ENCODE measurements at places on chromosomes 16 and 17.

DNA sequence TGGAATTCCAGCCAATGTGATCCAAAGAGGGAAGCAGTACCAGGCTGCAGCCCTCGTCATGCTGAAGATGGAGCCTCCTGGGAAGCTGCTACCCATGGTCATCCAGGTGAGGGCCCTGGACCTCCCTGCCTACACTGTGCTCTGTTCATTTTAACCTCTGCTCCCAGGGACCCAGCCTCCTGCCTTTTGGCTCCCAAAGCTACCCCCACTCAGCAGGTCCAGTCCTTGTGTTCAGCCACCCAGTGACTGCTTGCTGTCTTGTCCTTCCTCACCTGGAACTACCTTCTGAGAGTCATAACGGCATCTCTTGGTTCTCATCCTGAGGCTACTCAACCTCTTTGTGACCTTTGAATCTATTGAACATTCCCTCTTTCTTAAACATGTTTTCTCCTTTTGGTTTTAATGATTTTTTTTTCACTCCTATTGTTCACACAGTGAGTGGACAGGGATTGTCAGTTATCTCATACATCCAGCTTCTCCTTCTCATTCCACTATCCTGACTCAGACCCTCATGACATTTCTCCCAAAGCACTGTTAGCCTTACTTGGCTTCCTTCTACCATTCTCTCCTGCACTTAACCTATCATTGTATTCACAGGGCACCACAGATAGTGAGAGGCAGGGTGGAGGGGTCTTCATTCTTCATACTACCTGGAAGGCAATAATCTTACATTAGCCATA is 53.3 kb downstream of the GOSR1 start:
- DNase-seq, result no peak

- no peak for DNase-seq
Observed at GRCh38 chr17:57468932-57469775, 212.8 kb downstream of the MSI2 start.

DNA sequence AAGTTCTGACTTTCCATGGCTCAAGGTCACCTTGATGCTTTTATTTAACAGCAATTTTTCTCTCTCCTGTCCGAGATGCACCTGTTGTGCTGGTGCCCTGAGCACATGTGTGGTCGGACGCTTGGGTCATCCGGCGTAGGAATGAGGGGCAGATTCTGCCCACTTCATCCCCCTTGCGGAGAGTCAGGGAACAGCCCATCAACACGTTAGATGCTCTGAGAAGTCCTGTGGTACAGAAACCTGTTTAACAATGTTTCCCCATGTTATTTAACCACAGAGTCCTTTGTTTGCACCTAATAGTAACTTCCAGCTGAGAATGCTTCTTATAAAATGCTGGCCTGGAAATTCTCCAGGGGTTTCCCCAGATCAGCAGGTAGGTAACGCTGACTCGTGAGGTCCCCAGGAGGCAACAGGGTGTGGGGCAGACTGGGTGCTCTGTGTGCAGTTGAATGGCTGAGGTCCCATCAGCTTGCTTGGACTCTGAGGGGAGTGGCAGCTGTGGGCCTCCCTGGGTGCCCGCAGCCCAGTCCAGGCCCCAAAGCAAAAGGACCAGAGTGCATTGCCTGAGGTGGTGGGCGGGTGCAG is 17.8 kb downstream of the DOC2B start:
- DNase-seq, result no peak

DNA sequence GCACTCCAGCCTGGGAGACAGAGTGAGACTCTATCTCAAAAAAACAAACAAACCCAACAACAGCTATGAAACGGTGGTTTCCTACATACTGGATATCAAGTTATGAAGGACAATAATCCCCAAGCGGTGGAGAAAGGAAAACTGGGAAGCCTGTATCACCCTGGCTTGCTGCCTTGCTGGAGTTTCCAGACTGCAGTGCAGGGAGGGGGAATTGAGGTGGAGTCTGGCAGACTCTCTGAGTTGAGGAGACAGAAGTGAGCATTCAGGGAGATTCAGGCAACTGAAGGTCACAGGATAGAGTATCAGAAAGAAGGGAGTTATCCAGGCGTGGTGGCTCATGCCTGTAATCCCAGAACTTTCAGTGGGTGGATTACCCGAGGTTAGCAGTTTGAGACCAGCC is 11.9 kb downstream of the QRICH2 start:
- no peak for DNase-seq

- DNase-seq, result no peak
Observed at GRCh38 chr17:72409405-72410002, 288.7 kb downstream of the SOX9 start.

DNA sequence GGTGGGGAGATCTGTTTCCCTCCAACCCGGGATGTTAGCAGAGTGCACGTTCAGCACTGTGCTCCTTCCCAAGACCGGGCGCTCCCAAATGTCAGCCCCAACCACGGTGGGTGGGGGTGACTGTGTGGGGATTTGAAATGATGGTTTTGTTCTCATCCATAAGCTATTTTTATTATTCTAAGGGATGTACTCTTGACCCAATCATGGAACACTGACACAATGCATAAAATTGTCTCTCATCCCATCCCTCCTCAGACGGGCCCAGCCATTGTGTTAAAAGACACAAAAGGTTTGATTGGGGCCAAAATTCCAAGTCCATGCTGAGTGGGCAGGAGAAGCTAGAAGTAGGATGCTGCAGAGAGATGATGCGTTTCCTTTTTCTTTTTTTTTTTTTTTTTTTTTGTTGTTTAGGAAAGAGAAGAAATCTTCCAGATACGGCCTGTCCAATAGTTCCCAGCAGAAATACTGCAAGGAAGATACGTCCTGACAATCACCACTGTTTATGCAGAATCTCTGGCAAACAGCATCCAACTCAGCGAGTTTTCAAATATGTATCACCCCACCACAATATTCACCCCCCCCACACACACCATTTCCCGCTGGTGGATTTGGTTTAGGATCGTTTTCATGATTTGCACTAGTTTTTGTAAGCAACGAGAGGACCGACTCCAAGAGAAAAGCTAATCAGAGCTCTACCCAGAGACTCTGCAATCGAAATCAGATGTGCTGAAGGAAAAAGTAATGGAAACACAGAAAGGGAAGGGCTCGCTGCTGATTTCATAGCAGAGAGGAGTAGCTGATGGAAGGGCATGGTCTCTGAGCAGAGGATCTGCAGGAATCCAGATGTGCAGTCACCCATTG is 163.5 kb upstream of the DYNLRB2 start:
- no peak for DNase-seq

- no peak for DNase-seq
Observed at GRCh38 chr17:80970762-80971703, 20.6 kb upstream of the CHMP6 start.

- DNase-seq, result no peak
Observed at GRCh38 chr17:66407864-66408263, 105.5 kb downstream of the PRKCA start.

- no peak for DNase-seq
Observed at GRCh38 chr16:11087691-11088073, 143.3 kb downstream of the CLEC16A start.

- DNase-seq, result no peak
Observed at GRCh38 chr17:6340708-6341107, 94.2 kb downstream of the AIPL1 start.

- DNase-seq, result no peak
Observed at GRCh38 chr16:76484020-76484419, 206.8 kb downstream of the CNTNAP4 start.

DNA sequence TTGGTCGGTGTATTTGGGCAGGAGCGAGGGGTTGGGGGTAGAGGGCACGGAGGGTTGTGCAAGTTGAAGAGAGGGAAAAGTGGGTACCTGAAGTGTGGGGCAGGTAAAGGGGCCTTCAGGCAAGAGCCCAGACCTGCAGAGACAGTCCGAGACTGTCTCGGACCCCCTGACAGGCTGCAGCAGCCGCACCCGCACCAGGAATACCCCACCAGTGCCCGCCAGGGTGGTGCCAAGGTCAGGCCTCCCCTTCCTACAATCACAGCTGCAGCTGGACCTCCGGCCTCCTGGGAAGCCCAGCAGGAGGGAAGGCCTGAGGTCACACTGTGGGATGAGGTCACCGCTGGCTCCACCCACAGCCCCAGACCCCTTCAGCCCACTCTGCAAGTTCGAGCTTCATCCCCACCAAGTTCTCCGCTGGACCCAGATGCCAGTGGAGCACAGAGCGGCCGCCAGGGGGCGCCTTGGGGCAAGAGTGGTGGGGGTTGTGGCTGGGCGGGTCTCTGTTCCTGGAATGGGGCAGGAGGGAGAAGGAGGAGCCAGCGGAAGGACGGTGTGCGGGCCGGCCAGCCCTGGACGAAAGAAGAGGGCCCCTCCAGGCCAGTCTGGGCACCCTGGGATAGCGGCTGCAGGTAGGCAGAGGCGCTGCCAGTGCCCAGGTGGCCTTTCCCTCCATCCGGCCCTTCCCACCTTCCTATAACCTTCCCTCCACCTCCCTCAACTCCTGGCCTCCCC is at the start of gene HSD3B7:
Gene HSD3B7, plus strand, starts transcription at position 539 of the 732 bp plus-strand sequence. CDS start 452 bp downstream, outside the sequence.
- peak; percentile 81 for DNase-seq

DNA sequence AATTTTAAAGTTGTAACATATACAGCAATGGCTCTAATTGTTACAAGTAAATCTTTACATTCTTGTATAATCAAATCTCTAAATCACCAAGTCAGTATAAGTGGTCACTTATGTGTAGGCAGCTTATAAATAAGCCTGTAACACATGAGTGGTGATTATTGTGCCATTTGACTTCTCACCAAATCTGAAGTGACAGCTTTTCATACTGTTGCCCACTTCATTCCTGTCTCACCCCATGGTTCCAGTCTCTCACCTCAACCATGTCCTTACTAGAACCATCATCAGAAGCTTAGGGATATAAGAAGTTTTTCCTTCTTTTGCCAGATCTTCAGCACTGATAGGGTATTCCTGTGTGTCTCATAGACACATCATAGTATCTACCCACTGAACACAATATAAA is 23.5 kb downstream of the TNRC6A start:
- DNase-seq, result no peak

GRCh38 chr16:5580296-5580695 is 482.7 kb upstream of the EEF2KMT start:
- DNase-seq, result no peak

GRCh38 chr16:83814659-83814985 is 6.8 kb downstream of the HSBP1 start:
- no peak for DNase-seq

DNA sequence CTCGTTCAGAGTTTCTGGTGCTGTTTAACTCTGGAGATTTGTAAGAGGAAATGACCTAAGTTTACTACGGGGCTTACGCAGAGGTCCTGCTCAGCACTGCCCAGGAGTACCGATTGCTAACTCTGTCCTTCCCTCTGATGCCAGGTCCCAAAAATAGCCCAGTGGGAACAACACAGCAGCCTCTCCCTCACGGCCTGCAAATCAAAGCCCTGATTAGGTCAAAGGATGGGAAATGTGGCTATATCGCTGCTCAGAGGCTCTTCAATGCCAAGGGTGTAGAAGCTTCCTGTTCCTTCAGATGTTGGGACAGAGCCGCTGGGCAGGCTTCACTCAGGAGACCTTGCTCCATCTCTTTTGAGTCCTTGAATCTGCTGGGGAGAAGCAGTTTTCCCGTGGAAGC is 174.2 kb upstream of the KCNJ16 start:
- DNase-seq, result no peak

- DNase-seq, result no peak
Observed at GRCh38 chr17:12982224-12982623, 35.6 kb downstream of the ELAC2 start.

- DNase-seq, result peak; percentile 78
Observed at GRCh38 chr16:31875112-31875803, 1.7 kb downstream of the ZNF267 start.

GRCh38 chr17:6082335-6082734 is 12.2 kb downstream of the WSCD1 start:
- no peak for DNase-seq

DNA sequence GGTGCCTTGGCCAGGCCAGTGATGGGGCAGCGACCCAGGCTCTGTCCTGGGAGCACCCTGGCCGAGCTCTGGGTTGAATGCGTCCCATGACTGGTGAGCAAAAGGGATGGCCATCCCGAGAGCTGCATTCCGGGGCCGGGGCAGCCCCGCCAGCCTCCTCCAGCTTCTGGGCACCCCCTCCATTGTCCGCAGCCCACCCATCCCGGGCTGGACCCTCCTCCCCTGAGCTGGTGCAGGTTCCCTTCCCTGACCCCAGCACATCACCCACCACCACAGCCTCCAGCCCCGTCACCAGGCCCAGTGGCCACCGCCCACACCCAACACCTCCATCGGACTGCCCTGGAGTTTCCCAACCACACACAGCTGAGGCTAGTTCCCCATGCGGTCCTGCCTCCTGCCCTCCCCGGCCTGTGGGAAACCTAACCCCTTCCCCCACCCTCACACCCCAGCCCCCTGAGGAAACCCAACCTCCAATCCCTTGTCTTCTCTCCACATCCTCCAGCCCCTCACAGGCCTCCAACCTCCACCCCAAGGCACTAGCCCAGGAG is 16.2 kb upstream of the PVALEF start:
- DNase-seq, result no peak

GRCh38 chr16:79421126-79421525 is 179.4 kb downstream of the MAF start:
- DNase-seq, result no peak

GRCh38 chr16:73252446-73252845 is 204.5 kb upstream of the ZFHX3 start:
- DNase-seq, result no peak

DNA sequence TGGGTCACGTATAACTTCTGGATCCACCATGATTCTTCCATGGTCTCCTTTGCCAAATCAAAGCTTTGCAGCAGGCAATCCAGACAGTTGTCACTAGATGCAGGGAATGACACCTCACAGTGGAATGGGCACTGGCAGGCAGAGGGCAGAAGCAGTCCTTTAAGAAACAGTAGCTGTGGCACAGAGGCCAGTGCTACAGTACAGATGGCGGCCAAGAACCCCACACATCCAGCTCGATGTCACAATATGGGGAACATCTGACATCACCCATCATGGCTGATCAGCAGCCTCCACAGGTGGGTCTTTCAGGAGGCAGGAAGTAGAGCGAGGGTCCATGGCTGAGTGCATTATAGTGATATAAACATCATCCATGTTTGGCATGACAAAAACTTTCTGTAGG is 18.8 kb upstream of the ERN1 start:
- DNase-seq, result no peak

DNA sequence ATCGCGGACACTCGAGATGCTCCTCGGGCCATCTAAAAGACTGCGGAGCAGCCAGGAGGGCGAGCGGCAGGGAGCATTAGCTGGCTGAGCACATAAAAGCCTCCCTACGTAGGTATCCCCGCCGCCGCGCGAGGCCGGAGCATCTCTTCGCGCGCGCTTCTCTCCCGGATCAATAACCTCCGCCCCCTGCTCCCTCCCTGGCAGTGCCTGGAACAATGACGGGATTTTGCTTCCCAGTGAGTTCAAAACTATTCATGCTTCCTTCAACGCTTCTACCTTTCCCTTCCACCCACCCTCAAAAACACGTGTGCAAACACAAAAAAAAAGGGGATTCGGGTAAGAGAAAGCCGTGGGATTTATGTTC is 984 bp downstream of the CENPV start:
- peak; percentile 70 for DNase-seq

Measured in RKO (cell line).